ENCODE measurements at places on chromosomes 4 and X.
A peak's percentile ranks its signal among the peaks of the same experiment; 100 is the strongest.

DNA sequence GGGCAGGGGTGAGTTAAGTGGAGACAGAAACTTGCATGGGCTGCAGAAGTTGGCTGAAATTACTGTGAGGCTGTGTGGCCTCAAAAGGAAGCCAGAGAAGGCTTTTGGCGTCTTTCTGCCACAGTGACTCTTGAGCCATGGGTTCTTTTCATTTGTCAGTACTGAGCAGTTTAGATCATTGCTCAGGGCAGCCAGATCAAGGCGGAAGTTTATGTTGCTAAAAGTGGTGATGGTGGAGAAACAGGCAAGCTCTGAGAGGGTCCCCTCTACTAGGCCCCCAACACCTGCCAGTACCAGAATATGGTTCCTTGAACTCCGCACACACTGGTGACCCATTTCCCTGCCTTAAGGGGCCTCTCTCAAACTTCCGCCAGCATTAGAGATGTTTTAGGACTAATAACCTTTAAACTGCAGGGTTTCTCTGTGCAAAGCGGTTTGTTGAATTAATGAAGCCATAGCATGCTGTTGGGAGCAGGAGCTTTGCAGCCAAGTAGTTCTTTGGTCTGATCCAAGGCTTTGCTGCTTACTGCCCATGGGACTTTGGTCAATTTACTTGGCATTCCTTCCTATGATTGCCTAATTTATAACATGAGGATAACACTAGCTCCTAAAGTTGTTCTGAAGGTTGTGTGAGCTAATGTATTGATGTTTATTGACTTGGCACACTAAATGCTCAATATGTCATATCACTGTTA lies 34.5 kb downstream of the RNF175 start:
- DNase-seq = no peak

DNA sequence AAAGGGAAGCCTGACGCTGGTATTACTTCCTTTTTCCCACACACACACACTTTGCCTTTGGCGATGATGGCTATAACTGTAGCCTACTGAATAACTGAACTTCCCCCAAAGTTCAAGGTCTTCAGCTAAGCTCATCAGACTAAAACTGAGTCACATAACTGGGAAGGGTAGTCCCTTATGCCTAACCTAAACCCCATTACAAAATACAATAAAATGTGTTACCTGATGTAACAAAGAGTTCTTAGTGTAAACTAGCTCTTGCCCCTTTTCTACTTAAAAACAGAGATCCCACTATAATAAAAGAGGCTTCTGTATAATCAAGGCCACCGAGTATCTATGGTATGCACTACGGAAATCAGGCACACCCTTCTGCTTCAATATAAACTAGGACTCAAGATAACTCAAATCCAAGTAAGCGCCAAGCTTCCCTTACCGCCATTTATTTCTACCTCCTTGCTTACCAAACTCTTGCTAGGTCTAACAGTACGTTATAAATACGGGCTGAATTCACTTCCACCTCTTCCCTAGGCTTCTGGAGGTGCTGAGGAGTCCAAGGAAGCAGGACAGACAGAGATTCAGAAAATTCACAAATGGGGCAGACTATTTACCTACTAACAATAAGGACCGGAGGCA lies 2.4 kb downstream of the OTUD4 start:
- no peak for DNase-seq

GRCh38 chrX:54230435-54231148 lies 47.5 kb upstream of the FAM120C start:
- DNase-seq = no peak

DNA sequence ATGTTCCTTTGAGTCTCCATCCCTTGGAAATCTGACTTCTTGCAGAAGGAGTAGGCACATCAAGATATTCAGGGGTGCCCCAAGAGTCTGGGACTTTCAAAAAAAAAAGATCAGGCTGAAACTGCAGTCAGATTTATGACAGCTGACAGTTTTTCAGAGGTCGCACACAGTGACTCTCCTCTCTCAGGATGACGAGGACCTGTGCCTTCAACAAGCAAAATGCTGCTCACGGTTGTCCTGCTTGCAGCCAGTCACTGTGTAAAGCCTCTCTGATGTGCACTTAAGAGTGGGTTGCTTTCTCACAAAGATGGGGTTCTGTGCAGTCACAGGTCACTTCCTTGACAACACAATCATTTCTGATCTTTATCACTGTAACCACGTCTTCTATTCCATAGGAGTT lies 178.2 kb downstream of the PTTG2 start:
- no peak for DNase-seq

- no peak for DNase-seq
Measured at GRCh38 chr4:6929812-6930464, 20.3 kb downstream of the TBC1D14 start.

GRCh38 chrX:2513121-2513664 lies 12.4 kb upstream of the DHRSX start:
- no peak for DNase-seq

DNA sequence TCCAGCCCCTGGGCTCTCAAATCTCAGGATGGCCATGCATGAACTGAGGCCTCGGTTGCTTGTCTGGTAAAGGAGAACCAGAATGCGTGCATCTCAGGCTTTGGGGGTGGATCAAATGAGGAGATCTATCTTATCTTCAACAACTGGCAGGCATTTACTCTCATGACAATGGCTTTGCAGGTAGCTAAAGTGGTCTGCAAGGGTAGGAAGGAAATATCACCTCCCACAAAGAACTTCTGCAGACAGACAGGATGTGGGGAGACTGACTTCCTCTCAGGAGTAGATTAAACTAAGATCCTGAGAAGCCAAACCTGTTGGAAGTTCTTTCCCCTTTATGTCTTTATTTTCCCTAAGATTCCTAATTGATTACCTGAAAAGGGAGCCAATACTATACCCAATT lies 7.8 kb downstream of the LDB2 start:
- no peak for DNase-seq

DNA sequence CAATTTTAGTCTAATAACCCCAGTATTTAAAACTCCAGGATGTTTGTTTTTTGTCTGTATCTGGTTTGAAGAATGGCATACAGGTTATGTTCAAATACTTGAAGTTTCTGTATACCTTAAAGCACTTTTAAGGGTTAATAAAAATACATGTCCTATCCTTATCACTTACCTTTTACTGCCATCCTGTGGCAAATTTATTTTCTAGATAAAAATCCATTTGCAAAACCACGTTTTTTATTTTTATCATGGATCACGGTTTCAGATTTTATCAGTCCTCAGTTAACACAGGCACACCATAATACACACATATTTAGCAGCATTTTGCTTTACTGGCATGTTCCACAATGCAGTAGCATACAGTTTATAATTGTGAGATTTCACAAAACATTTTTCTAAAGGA lies 113.3 kb upstream of the H2AZ1 start:
- no peak for DNase-seq

- no peak for DNase-seq
Measured at GRCh38 chrX:46686003-46686645, 72.8 kb downstream of the SLC9A7 start.

- peak; percentile 72 for DNase-seq
Measured at GRCh38 chrX:134186362-134187121, 50.4 kb upstream of the CCDC160 start.

DNA sequence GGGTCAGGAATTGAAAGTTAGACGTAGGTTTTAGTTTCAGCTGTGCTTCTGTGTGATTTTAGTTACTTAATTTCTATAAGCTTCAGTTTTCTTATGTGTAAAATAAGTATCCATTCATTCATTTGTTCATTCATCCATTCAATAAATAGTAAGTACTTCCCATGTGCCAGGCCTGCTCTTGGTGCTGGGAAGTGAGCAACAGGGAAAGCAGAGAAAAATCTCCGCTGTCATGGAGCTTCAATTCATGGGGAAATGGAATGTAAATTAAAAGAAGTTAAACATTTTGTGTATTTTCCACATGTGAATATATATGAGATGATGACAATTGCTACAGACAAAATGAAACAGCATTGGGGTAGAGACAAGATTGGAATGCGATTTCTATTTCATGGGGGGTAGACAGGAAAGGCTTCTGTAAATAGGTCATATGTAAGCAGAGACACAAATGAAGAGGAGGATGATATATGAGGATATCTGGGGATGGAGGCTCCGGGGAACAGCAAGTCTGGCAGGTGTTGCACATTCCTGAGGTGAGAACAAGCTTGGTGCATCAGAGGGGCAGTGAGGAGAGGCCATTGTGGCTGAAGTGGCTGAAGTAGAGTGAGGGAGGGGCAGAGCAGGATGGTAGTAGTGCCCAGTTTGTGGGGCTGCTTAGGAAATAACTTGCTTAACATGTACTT lies 66.2 kb downstream of the FHIP1A start:
- DNase-seq = no peak

DNA sequence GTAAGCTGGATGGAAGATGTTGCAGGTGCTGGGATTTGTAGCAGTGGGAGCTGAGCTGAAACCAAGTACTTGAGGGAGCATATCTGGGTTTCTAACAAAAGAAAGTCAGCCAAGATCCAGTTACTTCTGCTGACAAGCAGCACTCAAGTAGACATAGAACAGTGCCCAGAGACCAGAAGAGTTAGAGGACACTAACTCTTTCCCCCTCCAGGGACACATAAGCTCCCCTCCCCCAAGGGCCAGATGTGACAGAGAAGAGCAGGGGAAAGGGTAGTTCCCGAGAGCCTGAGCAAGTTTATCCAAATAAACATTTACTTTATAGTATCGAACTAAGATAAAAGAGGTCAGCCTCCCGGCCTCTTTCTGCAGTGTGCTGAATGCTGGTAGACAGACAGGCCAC lies 12.2 kb downstream of the TRPC3 start:
- DNase-seq = no peak

DNA sequence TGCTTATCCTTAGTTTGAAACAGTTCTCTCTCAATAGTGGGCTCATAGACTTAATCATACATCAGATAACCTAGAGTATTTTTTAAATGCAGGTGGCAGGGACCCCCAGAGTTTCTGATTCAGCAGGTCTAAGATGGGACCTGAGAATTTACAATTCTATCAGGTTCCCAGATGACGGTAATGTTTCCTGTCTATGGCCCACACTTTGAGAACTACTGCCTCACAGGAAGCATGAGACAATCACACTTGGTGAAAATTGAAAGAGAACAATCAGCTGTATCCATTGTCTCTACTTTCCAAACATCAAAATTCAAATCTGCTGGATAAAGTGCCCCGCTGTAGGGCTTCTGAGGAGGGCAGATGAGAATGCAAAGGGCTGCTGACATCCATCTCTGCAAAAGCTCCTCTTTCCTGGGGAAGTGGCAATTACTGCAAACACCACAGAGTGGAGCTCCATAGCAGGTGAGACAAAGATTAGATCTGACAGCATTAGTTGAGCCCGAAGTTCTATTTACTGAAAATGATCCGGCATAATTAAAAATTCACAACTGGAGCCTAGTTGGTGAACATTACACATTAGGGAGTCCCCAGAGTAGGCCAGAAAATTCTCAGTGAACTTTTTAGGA lies 187.8 kb upstream of the MBNL3 start:
- no peak for DNase-seq

- DNase-seq = no peak
Measured at GRCh38 chr4:78250500-78250899, 193.4 kb downstream of the FRAS1 start.

DNA sequence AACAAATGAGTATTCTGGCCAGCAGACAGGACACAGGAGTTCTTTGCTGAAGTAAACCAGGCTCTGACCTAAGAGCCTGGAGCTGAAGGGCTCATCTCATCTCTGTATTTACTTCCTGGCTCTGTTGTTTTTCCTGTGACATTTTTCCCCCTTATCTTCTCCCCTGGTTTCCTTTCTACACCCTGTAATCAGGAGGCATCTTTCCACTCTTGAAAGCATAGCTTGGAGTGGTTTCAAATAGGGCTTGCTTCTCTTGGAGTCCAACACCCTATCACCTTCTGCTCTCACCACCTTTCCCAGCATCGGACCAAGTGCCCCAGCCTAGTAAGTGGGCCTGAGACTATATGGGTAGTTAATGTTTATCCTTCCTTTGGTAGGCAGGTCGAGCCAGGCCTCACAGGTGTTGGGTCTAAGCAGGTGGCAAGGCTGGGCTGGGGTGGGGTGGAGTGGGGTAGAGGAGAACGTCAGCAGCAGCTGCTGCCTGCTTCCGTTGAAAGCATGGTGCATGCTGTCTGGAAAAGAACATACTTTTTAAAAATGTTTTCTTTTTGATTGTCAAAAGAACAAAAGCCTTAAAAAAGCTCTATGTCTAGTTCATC lies 1.2 kb downstream of the DRP2 start:
- DNase-seq = no peak

DNA sequence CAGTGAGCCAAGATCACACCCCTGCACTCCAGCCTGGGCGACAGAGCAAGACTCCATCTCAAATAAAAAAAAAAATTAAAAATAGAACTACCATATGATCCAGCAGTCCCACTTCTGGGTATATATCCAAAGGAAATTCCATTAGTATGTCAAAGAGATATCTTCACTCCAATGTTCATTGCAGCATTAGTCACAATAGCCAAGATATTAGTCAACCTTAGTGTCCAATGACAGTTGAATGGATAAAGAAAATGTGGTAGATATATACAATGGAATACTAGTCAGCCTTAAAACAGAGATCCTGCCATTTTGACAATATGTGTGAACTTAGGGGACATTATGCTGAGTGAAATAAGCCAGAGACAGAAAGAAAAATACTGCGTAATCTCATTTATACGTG lies 49.4 kb downstream of the C4orf46 start:
- DNase-seq = no peak

GRCh38 chrX:35919536-35920309 lies at the start of gene CFAP47:
Gene CFAP47 (plus strand): TSS chrX:35919734. CDS start chrX:35919800, 66 bp downstream.
- no peak for DNase-seq

DNA sequence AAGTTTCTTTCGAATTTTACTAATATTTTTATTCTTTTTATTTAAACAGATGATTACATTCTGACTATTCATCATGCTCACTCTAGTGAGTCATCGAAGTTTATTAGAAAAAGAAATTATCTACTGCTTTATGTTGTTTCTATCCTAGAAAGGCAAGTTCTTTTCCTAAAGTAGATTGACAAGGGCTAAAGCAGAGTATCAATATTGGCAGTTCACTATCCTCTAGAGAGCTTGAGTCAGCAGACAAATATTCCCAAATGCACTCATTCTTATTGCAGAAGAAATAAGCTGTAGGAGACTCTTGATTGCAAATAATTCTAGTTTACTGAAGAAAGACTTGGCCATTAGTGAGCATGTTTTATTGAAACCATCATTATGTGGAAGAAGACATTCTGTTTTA lies 911.8 kb downstream of the CENPC start:
- no peak for DNase-seq

DNA sequence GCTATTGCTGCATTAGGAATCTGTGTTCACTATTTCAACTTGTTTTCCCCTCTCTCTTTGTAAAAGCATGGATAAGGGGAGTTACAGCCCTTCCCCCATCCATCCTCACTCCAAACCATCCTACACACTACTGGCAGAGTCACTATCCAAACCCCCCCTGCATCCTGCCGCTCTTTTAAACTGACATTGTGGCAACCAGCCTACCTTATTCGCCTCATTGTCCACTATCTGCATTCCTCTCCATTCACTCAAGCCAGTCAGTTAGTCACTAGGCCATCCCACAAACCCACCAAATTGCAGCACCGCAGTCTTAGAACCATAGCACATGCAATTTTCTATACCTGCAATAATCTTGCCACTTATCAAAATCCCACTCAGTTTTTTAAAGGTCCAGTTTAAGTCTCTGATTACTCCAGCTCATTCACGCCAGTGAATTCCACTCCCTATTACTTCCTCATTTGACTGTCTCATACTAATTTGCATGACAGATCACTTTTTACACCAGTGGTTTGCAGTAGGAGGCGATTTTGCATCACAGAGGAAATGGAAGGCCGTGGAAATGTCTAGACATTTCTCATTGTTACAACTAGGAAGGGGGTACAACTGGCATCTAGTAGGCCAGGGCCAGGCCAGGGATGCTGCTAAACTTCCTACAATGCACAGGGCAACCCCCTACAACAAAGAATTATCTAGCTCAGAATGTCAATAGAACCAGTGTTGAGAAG lies 181.8 kb downstream of the HS6ST2 start:
- DNase-seq = no peak
